ENCODE measurements at places on chromosomes 16 and 17. TPM values are rescaled to one million over a fixed set of nuclear protein-coding genes. Genes with fewer than 3 reads are reported as not detected.

DPEP3 gene
- total RNA-seq: not detected

EPX gene
- not detected for total RNA-seq

CDH13 gene
- 133 TPM for total RNA-seq

MAPK8IP3 gene
- total RNA-seq: 44.9 TPM

MED31 gene
- 11.7 TPM for total RNA-seq

OR2C1 gene
- total RNA-seq: 0.25 TPM

TEKT1 gene
- not detected for total RNA-seq

OR3A3 gene
- total RNA-seq: 0.33 TPM

CLDN7 gene
- 4.5 TPM for total RNA-seq

ASGR1 gene
- 1.3 TPM for total RNA-seq

NXN gene
- total RNA-seq: 25.2 TPM

RAB26 gene
- 1.1 TPM for total RNA-seq

NPIPB6 gene
- 0.33 TPM for total RNA-seq

USH1G gene
- under 0.01 TPM for total RNA-seq

SLC13A2 gene
- not detected for total RNA-seq
